Kidney tubule cell (primary cell): ENCODE measurements at places on chromosomes 12 and 14.
A peak's percentile ranks its signal among the peaks of the same experiment; 100 is the strongest.

DNA sequence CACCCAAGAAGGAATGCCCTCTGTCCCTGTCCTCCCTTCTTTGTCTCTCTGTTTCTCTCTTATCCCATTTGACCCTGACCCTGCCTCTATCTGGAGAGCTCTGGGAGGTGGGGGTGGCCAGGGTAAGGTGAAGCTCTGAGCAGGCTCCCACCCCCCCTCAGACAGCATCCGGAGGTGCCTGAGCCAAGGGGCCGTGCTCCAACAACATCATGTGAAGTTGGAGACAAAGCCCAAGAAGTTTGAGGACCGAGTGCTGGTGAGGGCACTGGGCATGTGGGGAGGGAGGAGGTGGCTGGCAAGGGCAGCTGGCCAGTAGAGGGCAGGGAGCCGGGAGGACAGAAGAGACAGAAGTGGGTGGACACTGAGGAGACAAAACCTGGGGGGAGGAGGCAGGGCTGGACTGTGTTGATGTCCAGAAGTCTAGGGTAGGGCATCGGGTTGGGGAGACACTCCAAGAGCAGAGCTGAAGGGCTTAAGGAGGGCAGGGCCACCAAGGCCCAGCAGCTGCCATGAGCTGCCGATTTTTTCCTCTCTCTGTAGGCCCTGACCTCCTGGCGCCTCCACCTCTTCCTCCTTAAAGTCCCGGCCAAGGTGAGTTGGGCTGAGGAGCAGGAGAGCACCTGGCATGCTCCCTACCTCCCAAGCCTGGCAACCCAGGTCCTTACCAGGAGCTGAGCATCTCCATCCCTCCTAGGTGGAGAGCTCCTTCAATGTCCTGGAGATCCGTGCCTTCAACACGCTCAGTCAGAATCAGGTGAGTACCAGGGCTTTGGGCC, 1.9 kb downstream of the CARMIL3 start:
- DNase-seq: no peak

DNA sequence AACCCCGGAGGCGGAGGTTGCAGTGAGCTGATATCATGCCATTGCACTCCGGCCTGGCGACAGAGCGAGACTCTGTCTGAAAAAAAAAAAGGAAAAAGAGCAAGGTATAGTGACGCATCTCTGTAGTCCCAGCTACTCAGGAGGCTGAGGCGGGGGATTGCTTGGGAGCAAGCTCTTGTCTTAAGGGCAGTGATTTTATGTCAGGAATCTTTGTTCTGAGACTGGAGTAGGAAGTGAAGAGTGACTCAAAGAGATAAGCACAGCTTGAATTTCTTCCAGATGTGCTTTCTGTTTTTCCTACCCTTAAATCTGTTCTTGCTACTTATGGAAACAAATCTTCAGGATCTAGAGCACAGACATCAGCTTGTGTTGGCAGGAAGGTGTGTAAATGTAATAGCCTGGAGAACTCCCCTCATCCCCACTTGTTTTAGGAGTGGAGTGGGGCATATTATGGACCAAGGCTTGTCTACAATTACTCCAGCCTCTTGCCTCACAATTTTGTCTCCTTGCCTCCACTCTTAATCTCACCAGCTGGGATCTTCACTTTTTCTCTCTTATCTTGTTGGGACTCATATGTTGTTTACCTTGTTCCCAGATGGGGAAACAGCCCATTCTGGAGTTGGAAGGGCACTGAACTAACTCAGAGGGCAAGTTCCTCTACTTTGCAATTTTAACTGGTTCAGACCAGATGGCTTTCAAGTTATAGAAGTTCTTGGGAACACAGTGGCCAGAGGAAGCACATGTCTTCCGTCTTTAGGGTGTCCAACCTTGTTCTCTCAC, 7.5 kb downstream of the TMED2 start:
- DNase-seq: no peak

- no peak for DNase-seq
Observed at GRCh38 chr12:1382826-1383225, 211.6 kb downstream of the FBXL14 start.

GRCh38 chr14:74302152-74302628, 544 bp downstream of the ABCD4 start:
- DNase-seq: peak; percentile 69

DNA sequence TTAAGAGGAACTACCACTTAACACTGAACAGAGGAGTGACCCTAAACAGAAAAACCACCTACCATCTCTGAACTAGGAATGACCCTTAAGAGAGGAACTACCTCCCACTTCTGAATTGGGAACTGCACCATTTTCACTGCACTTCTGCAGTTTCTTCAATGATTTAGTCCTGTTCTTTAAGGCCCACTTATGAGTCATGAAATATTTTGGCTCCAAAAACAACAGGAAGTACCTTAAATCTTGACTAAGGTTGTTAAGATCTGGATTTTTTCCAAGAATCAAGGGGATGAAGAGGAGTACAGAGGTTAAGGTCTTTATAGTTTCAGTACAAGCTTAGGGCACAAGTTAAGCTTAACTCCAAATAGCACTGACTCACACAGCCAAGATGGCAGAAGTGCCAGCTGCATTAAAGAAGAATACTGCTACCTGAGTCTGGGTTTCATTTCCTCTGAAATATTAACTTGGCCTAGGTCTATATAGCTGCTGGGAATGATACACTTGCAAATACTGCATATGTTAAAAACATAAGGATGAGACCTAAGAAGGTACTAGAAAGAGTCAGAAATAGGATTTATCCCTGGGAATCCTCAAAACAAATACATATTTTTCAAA, 4.2 kb downstream of the NPC2 start:
- peak; percentile 73 for DNase-seq

DNA sequence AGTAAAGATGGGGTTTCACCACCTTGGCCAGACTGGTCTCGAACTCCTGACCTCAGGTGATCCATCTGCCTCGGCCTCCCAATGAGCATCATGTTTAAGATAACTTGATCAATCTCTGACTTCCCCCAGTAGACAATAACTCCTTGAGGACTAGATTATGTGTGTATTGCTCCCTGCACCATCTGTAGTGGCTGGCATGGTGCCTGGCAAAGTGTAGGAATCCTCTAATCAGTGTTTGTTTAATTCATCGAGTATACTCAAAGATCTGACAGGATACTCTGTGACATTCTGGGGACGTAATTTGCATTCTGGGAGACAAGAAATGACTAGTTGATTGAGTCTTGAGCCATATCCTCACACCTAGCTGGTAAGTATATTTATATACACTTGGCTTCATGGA, 873.5 kb upstream of the TMEM132C start:
- no peak for DNase-seq

DNA sequence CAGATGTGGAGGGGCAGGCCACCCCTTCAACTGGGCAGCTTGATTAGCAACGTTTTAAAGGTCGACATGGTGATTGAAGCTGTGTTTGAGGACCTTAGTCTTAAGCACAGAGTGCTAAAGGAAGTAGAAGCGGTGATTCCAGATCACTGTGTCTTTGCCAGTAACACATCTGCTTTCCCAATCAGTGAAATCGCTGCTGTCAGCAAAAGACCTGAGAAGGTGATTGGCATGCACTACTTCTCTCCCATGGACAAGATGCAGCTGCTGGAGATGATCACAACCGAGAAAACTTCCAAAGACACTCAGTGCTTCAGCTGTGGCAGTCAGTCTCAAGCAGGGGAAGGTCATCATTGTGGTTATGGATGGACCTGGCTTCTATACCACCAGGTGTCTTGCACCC, 23.9 kb upstream of the AICDA start:
- no peak for DNase-seq

DNA sequence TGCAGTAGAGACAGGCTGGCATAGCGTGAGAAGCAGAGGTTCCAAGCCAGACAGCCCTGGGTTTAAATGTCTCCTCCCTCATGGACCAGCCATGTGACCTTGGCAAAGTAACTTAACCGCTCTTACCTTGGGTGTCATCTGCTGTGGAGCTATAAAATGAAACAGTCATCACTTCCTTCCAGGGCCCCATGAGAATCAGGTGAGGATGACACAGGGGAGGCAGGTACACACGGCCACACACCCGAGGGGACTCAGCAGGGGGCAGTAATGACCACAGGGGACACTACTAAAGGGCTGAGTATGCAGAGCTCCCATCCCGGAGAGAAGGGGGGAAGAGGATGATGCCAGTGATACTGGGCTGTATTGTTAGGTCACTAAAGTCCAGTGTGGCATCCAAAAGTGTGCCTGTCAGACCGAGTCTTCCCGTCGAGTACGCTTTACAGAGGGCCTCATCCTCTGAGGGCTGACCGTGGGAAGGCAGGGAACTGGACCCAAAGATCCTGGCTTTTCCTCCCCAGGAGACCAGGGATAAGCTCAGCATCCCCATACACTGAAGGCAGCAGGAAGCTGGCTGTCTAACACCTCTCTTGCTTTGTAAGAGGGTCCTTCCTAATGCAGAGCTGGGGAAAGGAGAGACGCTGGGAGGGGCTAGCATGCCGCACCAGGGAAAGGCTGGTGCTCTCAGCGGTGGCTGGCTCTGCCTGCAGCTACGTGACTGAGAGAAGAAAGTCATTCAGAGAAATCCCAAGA, 94.2 kb downstream of the SINHCAF start:
- peak; percentile 25 for DNase-seq

- peak; percentile 63 for DNase-seq
Observed at GRCh38 chr14:104639885-104640548, 35.4 kb upstream of the TMEM179 start.

DNA sequence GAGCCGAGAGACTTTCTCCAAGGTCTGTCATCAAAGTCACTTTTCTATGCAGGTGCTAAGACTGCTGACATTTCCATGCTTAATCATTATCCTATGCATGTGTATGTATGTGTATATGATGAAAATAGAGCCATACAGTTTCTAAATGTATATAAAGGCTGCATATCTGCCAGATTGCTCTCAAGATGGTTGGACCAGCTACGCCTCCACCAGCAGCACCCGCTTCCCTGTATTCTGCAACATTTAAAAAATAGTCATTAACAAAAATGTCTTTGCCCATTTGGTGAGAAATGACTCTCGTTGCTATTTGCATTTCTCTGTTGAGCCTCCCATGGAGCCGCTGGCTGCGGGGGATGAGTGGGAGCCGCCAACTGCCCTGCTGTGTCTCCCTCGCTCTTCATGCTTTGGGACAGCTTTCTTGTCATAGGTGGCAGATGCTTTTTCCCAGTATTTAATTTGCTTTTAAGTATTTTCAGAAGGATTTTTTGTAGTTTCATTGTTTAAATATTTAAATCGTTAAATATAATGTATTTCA, 54.7 kb downstream of the DYNC1H1 start:
- no peak for DNase-seq

- no peak for DNase-seq
Observed at GRCh38 chr12:59874781-59875180, 279.0 kb downstream of the SLC16A7 start.

GRCh38 chr12:41514021-41514777, 326.1 kb downstream of the PDZRN4 start:
- no peak for DNase-seq

DNA sequence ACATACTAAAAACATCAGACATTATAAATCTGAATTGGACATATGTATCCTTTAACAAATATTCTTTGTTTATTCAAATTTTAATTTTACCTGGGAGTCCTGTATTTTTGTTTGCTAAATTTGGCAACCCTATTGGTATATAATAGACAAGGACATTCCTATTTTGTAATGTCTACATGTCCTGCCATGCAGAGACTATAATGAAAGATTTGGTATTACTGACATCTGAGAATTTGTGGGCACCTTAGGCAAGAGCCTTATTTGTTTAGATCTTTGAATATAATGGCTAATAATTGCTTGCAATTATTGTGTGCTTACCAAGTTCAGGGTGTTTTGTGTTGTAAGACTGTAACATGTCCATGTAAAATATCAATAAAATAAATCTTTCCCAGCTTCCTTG, 334.4 kb downstream of the KCNH5 start:
- DNase-seq: no peak

- peak; percentile 32 for DNase-seq
Observed at GRCh38 chr14:55070981-55071411, 19.5 kb downstream of the MAPK1IP1L start.

DNA sequence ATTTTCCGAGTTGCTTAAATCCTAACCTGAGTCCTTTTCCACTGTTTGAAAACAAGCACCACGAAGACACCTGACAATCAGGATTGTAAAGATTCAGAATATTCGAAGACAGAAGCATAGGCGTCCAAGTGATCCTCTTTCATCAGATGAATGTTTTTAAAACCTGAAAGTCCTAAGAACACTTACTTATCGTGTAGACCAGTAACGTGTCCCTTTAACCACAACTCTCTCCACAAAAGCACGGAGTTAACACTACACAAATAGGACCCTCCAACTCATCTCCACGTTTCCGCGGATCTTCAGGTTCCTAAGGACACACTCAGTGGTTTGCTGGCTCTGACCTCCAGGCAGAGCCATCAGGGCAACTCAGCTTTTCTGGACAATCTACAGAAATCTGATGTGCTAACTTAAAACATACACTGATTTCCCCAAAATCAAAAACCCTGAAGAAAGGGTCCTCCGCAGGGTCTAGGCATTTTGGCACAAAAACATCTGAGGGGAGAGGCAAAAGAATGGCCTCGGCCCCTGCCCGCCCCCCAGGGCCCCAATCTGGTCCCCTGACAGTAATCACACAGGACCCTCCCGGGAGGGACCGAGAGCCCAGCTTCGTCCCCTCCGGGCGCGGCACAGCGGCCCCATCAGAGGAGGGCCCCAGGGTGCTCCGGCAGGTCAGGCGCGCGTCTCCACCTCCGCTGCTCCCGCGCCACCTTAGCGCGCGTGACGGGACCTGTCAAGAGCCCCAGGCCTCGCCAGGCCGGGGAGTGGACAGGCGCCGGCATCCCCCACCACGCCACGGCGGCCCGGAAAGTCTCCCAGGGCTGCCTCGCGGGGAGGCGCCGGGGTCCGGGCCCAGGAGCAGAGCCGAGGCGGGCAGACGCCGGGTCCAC, 925 bp downstream of the DICER1 start:
- peak; percentile 41 for DNase-seq

DNA sequence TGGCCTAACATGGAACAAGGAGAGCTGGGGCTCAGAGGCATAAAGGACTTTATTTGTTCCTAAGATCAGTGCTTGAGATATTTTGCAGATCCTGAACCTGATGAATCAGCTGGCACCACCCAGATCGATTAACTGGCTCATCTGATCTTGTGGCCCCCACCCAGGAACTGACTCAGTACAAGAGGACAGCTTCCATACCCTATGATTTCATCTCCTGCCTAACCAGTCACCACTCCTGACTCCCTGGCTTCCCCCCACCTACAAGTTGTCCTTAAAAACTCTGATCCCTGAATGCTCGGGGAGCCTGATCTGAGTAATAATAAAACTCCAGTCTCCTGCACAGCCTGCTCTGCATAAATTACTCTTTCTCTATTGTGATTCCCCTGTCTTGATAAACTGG, 5.1 kb downstream of the C12orf56 start:
- peak; percentile 79 for DNase-seq

DNA sequence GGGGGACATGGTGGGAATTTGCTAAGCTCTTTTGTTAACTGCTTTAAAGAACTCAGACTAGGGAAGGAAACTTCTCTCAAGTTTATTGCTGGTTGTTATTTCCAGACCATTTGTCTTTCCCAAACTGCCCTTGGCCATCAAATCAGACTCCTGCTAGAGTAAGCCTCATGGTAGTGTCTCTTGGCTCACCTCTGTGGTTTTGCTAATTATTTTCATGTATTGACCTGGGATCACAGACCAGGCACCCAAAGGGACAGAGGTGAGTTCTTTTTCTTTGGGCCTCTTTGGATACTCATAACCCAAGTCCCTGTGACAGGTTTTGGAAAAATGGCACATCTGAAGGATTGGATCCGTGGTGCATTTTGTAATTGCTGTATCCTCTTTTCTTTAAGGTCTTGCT, 11.2 kb downstream of the ETV6 start:
- DNase-seq: no peak
